Activated naive CD4-positive, alpha-beta T cell treated with anti-CD3 and anti-CD28 coated beads, Interleukin-2, amount 50 U/mL, for 16 hours (primary cell): ENCODE measurements at places on chromosomes 5 and 9.

GRCh38 chr9:77614645-77615044, 33.5 kb downstream of the GNA14 start:
- DNase-seq: no peak

DNA sequence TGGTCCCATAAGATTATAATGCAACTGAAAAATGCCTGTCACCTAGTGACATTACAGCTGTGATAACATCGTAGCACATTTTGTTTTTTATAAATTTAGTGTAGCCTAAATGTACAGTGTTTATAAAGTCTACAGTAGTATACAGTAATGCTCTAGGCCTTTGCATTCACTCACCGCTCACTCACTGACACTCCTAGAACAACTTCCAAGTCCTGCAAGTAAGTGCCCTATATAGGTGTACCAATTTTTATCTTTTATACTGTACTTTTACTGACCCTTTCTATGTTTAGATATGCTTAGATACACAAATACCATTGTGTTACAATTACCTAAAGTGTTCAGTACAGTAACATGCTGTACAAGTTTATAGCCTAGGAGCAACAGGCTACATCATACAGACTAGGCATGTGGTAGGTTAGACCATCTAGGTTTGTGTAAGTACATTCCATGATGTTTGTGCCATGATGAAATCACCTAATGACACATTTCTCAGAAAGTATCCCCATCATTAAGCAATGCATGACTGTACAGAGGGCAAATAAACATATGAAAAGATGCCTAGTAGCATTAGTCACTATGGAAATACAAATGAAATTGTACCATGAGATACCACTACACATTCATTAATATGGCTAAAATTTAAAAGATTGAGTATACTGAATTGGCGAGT, 127.6 kb downstream of the TRPM6 start:
- DNase-seq: no peak

DNA sequence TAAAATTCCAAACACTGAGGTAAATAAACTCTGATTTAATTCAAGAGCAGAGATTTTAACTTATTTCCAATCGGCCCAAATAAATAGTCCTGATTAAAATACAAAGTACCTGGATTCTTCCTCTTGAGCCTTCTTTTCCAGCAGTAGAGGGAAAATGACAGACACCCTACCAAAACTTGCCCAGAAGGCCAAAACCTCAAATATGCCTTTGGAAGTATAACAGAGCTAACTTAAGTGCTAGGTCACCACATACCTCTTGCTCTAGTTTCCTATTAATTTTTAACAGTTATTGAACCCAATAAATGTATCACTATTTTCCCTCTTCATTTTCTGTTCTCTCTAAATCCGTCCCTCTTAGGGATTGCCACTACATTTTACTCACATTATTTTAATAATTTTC, 1.4 kb downstream of the BAAT start:
- DNase-seq: no peak

DNA sequence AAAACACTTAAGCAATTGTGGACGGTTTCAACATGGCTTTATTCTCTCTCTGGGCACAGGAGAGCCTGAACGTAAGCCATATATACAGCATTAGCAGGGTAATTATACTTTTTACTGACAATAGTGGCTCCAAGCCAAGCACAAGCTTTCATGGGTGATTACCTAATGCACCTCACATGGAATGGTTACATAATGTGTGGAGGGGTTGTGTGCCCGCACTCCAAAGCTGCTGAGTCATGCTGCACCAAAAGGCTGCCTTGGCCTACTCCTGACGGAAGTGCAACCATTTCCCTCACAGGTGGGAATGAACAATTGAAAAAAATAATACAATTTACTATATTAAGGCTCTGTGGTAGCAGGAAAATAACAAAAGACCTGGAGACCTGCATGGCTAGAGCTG, 86.5 kb upstream of the ATP10B start:
- DNase-seq: no peak

- no peak for DNase-seq
These were observed 75.1 kb downstream of the MROH2B start for GRCh38 chr5:40995801-40996586.

DNA sequence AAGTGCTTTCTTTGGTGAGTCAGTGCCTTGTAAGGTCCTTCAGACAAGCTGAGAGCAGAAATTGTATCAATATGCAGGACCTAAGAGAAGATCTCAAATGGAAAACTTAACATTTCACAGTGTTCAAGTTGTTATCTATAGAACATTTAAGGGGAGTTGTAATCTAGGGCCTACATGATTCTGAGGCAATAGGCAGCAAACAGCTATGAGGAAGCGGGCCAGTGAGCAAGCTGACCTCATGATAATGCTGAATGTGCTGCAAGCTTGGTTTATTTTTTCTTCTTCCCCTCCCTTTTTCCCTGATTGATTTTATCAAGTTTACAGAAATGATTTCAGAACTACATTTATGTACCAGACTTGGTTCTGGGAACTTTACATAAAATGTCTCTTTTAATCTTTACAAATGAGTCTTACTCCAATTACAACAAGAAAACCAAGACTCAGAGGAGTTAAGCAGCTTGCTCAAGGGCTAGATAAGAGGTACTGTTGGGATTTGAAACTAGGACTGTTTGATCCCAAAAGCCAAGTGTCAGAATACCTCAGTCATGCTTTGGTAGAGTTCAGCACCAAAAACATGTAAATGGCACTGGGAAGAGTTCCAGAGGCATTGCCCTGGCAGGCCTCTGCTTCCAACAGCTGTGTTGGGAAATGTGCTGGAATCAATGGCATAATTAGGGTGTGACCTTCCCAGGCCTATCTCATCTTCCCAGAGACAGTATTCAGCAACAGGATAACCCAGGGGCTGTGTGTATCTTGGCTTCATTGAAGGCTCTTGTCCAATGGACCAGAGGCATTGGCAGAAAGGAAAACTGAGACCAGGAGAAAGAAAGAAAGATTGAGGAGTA, 130.1 kb downstream of the LRRC70 start:
- DNase-seq: no peak

- no peak for DNase-seq
These were observed 26.0 kb downstream of the PAPPA start for GRCh38 chr9:116179568-116179967.

DNA sequence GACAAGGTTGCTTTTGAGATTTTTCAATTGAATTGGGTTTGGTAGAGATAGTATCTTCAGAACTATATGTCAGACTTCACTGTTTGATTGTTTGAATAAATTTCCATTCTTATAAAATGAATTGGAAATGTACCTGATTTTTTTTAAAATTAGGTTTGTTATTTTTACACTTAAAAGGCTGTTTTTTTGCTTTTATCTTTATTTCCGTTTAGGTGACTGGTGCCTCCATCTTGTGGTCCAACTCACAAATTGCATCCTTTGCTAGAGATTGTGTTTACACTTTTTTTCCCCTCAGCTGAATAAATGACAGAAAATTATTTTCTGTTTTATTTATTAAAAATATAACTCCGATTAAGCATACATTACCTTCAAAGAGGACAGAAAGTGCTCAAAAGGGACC, 15.6 kb downstream of the NDUFAF2 start:
- no peak for DNase-seq
